Stimulated activated CD4-positive, alpha-beta T cell treated with anti-CD3 and anti-CD28 coated beads, TNF-alpha, amount 100 ng/mL, for 48 hours (primary cell): ENCODE measurements at places on chromosomes 2 and 18.

GRCh38 chr18:61963705-61964104, 70.9 kb upstream of the RNF152 start:
- no peak for DNase-seq

GRCh38 chr2:137183206-137183898, 418.0 kb downstream of the THSD7B start:
- no peak for DNase-seq

DNA sequence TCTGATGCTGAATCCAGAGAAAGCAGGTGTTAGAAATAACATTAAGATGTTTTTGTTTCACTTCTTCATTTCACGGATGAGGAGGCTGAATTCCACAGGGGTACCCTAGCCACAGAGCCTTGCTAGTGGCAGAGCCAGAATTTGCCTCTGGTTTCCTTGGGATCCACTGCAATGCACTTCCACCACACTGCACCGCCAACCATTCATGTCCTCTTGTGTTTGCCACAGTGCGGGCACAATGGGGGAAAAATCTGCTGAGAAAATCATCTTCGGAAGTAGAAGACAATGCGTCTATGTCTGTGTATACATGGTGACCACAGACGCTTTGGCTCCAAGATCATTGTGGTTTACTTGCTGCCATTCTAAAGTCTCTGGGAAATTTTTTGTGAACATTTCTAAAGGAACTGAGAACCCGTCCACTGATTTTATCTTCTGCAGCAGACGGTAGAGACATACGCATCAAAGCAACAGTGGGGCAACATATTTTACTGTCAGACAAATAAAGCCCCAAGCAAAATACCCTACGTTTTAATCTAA, 14.9 kb downstream of the ICOS start:
- DNase-seq = no peak

DNA sequence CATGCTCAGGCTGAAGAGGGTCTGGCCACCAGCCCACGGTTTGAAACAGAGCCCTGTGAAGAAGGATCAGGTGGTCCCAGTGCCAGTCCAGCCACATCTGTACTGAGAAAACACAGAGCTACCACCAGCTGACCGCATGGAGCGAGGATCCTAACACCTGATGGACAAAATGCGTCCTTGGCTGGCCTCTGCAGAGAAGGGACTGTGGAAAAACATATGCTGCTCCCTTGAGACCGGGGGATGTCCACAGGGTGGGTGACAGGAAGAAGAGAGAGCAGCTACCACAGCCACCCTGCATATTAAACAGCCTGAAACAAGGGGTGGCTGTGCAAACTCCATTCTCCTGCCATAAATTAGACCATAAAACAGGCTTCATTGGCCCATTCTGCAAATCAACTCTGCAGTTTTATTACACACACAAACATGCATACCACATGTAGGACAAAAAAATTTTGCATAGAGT, 137.2 kb downstream of the BCL2 start:
- no peak for DNase-seq

DNA sequence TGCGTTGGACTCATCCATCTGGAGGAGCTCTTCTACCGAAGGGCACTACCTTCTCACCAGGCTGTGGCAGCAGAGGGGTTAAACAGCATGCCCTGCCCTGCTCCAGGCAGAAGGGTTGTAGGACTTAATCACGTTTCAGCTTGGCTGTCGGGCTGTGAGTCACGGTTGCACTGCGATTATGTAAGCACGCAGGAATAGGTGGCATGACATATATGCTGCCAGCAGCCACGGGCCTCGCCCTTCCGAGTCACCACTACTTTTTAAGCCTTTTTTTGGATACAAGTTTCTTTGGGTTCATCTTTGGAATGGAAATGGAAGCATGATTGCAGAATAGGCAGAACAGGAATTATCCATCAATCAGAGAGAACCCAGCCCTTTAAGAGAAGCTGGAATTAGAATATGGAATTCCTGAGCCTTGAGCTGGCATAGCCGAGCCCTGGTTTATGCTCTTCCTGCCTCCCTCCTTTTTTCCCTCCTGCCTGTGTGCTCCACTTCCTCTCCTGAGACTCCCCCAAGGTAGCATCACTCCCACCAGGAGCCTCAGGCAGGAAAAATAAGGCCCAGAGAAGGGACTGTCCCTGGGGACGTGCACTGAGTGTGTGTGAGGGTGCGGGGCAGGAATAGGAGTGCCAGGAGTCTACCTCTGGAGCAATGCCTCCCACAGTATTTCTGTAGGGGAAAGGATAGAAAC, 86.8 kb downstream of the SEMA4F start:
- DNase-seq = no peak

- no peak for DNase-seq
These were observed 750 bp upstream of the RMP24 start for GRCh38 chr18:35971661-35972196.

- DNase-seq = no peak
These were observed 4.4 kb upstream of the SPRED2 start for GRCh38 chr2:65436824-65437221.

DNA sequence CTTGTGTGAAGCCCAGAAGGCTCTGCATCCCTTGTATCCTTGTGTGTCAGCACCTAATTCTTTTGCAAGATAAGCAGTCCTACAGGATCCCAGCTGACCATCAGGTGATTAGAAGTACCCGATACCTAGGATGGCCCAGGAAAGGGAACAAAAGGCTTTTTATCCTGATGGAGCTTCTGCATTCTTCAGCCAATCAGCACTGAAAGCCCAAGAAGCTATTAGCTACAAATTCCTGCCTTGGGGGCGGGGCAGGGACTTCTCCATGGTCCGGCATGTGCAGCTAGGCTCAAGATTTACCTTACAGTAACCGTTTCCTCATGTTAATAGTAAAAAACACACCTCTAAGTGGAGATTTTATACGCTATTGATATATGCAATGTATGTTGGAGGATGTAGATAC, 264.6 kb upstream of the THUMPD2 start:
- no peak for DNase-seq

- no peak for DNase-seq
These were observed 59.1 kb upstream of the DAPL1 start for GRCh38 chr2:158735822-158736580.

DNA sequence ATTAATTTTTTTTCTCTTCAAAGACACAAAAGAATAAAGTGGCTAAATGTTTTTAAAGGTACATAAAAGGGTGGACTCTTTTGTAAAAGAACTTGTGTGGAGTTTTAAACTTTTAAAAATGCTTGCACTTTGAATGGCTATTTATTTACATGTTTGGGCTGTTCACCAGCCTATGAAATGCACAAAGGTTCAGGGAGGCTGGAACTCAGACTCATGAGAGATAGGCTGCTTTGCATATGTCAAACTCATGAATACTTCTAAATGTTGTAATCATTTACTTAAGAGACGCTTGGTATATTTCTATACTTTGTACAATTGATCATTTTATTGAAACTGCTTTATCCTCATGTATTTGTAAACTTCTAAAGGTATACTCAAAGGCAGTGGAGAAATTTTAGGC, 79.9 kb downstream of the ZEB2 start:
- no peak for DNase-seq

DNA sequence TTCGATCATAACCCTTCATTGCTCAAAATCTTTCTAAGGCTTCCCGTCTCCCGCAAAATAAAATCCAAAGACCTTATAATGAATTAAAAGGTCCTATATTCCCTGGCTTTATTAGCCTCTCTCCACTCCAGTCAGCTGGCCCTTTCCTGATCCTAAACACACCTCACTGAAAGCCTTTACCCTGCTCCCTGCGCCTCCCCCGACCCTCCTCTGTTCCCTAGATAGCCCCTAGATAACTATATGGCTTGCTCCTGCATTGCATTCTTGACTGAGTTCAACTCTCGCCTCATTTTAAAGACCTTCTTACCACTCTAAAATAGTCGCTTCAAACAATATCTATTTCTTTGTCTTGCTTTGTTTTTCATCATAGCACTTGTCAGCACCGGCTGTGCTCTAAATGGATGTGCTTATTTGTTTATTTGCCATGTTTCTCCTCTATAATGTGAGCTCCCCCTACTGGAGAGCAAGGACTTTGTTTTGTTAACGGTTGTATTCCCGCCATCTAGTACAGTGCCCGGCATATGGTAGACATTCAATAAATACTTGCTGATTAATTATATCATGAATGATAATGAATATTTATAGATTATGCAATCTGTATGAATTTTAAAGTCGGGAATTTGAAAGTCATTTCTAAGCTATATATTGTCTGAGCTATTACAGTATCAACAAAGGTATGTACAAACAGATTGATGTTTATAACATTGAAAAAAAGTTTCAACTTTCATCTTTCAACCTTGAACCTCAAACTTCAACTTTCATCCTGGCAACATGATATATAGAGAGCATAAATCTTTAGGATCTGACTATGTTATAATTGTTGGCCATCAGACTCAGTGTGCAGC, 32.4 kb upstream of the VIT start:
- peak; percentile 5 for DNase-seq

DNA sequence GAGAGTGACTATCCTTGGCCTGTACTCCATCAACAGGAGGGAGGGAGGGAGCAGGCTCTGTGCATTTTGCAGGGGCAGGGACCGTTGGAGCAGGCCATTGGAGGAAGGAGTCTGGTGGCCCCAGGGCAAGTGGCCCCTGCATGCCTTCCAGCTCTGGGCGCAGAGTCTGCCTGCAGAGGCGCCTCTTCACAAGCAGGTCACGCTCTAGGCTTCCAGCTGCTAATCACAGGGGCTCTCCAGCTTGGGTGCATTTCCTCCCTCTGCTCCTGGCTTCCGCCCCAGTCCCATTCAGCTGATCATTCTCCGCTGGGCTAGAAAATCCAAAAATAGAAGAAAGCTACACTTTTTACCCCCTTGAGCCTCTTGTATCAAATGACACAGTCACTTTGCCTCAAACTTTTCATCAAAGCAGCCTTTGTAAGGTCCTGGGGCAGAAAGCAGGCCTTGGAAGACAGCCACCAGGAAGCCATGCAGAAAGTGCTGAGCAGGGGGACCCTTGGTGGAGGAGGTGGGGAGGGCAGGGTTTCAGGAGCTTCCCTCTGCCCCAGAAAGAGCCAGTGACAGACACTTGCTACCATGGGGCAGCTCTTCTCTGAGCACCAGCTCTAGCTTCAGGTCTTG, 11.3 kb downstream of the TMEM247 start:
- DNase-seq = no peak

DNA sequence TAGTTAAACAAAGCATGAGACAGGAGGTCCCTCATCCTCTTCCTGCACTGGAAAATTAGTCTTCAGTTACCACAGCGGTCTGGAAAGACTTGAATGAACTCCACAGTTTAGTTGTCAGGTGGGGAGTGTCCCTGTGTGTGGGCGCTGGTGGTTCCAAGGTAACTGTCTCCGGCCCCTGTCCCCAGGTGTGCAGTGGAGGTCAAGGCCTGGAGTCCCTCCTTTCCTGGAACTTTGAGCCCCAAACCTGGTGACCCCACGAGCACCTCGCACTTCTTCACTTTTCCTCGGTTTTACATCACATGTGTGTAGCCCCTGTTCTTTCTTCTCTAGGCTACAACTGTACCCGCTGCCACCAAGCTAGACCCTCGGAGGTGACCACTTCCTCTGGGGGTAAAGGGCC, 28.0 kb upstream of the INHBB start:
- DNase-seq = no peak

DNA sequence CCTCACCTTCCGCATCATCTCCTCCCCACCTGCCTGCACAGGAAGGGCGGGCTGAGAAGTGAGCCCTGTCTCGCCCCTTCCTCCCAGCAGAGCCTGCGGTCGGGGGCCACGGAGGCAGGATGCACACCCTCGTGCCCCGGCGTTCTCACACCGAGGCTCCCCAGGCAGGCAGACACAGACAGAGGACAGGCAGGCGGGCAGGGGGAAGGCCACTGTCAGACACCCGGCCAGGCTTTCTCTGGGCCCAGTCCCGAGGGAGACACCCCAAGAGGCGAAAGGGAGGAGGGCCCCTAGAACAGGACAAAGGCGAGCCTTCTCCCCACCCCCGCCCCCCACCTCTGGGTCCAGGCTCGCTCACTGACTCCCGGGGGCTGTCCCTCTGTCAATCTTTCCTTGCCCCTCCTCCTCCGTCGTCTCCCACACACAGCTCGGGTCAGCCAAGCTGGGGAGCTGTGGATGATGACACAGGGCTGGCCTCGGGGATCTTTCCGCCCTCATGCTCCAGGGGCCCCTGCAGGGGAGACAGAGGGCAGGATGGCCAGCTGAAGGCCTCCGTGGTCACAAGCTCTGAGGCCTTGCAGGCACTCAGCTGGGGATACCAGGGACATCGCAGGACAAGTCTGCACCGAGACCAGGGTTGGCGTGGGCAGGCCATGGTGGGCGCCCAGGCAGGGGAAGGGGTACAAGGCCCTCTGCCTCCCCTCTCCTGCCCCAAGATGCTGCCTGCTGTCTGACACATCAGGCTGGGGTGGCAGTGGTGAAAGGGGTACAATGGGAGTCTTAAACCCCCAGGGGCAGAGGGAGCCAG, 24.9 kb downstream of the BIN1 start:
- peak; percentile 49 for DNase-seq

DNA sequence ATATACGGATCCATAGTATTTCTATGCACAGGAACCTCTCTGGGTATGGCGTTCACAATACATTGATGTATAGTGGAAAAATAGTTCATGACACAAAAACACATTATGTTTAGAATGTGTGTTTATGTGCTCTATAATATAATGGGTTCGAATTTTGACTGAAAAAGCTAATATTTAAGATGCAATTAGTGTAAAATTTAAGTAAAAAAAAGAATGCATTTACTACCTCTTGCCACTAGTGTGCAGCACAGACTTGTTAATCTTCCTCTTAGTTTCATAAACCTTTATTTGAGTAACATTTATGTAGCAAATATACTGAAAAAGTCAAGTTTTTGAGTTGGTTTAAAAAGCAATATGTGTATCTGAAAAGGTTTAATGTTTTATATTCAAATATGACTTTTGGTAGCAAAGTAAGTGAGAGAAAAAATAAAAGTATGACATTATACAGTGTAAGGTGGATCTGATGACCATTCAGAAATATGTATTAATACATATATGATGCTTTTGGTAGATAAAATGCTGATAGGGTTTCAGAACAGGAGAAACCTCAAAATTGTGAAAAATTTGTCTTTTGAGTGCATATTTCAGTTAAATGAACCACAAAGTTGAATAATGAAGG, 49.4 kb downstream of the CCDC102B start:
- DNase-seq = no peak

- DNase-seq = no peak
These were observed 799.3 kb downstream of the BCL11A start for GRCh38 chr2:59754011-59754735.

- no peak for DNase-seq
These were observed 39.3 kb downstream of the NGEF start for GRCh38 chr2:232973796-232974195.

DNA sequence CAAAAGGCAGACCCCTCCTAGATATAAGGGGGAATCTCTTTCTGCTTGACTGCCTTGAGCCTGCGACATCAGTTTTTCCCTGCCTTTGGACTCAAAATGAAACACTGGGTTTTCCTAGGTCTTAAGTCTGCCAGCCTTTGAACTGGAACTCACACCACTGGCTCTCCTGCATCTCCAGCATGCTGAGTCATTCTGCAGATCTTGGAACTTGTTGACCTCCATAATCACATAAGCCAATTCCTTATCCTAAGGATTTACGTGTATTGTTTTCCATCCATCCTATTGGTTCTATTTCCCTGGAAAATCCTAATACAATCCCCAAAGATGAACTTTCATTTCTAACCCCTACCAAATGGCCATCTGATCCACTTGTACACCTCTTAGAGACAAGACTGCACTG, 88.0 kb downstream of the AFF3 start:
- no peak for DNase-seq

GRCh38 chr2:128354726-128355470, 36.2 kb upstream of the HS6ST1 start:
- no peak for DNase-seq
